Stimulated activated CD4-positive, alpha-beta T cell treated with anti-CD3 and anti-CD28 coated beads, Interleukin-15, amount 100 ng/mL, for 1 hour (primary cell): ENCODE measurements at places on chromosomes 12 and 14.

- DNase-seq, result no peak
These were observed 40.6 kb downstream of the SLC15A4 start for GRCh38 chr12:128783129-128783574.

- no peak for DNase-seq
These were observed 40.5 kb downstream of the MED13L start for GRCh38 chr12:116236976-116237375.

GRCh38 chr12:31008241-31008761 lies 65.4 kb upstream of the DDX11 start:
- DNase-seq, result no peak

DNA sequence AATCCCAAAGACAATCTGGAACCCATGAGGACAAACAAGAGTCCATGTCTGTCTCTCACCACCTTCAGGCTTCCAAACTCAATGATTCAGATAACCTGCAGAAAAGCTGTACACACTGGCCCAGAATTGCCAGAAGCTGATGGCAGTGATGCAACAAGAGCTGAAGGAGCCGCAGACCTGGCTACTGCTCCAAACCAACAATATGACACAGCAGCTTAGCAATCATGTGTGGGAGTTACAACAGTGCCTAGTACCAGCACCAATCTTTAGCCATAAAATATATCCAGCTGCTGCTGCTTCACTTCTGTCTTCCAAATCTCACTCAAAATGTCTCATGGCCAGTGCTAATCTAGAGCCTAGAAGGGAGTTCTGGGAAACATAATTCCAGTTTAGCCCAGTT lies 22.0 kb downstream of the RPS6KA5 start:
- DNase-seq, result no peak

- DNase-seq, result no peak
These were observed 47.2 kb upstream of the GARIN6 start for GRCh38 chr12:99600388-99600787.

DNA sequence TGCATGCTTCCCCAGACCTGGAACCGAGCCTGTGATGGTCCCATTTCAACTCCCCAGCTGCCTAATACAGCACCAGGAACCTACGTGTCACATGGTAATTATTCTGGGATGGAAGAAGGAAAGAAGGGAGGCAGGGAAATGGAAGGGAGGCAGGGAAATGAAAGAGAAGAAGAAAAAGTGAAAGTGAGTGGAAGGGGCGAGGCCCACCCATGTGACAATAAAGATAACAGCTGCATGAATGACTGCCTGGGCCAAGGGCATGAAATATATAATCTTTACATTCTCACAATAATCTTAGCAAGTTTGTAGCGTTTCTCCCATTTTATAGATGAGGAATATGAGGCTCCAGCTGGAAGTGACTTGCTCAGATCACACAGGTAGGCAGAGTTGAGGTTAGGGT lies 245.0 kb upstream of the PWP1 start:
- DNase-seq, result no peak

DNA sequence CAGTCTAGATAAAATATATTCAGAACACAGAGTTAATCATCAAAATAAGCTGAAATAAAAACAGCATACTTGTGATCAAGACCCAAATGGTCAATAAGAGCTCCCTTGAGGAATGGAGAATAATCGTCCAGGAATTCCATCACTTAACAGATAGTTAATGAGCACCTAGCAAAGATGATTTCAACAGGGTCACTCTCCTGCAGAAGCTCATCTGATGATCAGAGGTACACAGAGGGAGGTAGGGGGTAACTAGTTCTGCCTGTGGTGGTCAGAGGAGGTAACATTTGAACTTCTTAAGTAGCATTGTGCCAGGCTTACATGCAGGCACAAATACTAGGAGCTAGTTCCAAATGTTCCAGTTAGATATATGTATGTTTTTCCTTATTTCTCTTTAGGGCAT lies 9.5 kb downstream of the MED13L start:
- DNase-seq, result no peak

- no peak for DNase-seq
These were observed 2.6 kb downstream of the IL31 start for GRCh38 chr12:122171399-122171798.

DNA sequence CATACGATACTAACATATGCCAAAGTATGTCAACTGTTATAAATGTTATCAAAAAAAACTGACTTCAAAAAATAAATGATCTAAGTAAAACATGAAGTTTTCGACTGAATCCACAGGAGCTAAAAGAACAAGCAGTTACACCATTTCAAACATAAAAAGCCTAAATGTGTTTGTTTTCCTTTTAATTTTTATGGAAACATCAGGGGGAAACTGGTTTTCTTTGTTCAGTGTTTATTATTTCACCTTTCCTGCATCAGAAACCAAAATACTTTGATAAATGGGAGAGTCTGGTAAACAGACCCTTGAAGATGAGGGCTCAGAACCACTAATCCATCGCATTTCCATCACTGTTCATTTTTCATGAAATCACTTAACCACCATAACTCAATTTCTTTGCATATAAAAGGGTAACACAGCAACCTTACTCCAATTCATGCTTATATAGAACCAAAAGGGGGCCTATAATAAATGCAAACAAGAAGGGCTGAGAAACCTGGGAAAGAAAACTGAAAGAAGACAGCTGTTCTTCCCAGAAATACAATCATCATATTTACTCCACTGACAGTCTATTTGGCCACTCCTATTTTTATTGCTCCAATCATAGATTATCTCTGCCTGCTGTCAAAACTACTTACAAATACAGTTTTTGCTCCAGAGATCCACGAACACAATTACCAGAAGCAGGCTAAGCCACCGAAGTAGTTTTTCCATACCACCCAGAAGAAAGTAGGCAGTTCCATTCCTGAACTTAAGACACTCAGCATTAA lies 17.0 kb downstream of the FGD6 start:
- DNase-seq, result no peak

DNA sequence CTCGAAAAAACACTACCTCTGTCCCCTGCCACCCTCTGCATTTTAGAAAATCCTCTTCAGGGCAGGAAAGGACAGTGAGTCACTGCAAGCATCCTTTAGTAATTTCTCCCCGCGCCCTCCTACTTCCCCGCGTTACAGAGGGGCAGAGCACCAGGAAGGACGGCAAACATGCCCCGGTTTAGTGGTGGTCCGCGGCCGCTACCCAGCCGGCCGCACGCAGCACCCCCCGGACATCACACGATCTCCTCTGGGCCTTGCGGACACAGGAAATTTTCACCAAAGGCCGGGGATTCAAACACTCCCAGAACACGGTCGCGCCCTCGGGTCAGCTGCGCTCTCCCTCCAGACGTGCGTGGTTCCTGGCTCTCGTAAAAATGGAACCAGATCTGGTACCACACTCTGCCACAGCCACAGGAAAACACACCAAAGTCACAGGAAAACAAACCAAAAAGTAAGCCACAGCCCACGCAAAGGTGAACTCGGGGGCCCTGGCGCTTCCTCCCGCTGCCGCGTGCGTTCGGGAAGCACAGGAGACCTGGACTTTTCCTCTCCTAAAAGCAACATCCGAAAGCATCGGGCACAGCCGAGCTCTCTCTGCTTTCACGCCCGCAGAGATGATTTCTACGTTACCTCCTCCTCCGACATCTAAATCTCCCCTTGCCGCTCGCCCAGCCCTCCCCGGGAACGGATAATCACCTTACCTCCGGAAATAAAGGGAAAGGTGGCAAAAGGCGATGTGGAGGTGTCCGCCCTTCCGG lies 839 bp downstream of the SLC38A1 start:
- DNase-seq, result no peak

GRCh38 chr14:95445161-95445560 lies 71.3 kb downstream of the SYNE3 start:
- no peak for DNase-seq

DNA sequence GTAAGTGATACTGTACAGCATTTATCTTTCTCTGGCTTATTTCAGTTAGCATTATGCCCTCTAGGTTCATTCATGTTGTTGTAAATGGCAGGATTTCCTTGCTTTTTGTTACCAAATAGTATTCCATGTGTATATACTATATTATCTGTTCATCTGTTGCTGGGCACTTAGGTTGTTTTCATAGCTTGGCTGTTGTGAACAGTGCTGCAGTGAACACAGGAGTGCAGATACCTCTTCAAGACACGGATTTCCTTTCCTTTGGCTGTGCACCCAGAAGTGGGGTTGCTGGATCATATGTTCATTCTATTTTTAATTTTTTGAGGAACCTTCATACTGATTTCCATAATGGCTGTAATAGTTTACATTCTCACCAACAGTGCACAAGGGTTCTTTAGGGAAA lies 21.5 kb downstream of the EP400 start:
- no peak for DNase-seq
